ENCODE measurements at places on chromosomes 11 and 22. TPM values are rescaled to one million over a fixed set of nuclear protein-coding genes. Genes with fewer than 3 reads are reported as not detected.

MYRF gene
- total RNA-seq = 2.6 TPM

KLHDC7B gene
- not detected for total RNA-seq

USP35 gene
- total RNA-seq = 12.7 TPM

DDTL gene
- not detected for total RNA-seq

OR8D1 gene
- total RNA-seq = not detected

SLC22A8 gene
- not detected for total RNA-seq

KRTAP5-7 gene
- total RNA-seq = not detected

CATSPER1 gene
- total RNA-seq = 0.35 TPM

GRK3 gene
- total RNA-seq = 3.7 TPM

SLCO2B1 gene
- total RNA-seq = not detected

GRIK4 gene
- not detected for total RNA-seq

Data from myometrial cell (primary cell).